Globus pallidus (tissue), 1 donor: ENCODE measurements at places on chromosomes 7 and 10.
A peak's percentile ranks its signal among the peaks of the same experiment; 100 is the strongest.

DNA sequence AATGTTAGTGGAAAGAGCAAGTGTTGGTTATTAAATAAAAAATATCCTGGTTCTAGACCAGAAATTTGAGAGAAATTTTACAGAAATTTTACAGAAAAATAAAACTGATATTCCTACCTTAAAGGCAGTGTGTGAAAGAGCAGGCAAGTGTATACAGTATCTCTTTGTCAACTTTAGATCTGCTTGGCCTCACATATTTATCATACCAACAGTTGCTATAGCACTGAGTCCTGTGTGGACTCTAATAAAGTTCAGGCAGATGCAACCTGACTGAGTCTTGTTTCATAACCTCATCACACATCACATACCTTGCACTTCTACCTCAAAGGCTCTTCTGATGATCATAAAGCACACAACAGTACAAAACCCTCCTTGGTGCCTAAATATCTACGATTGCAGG, 552.4 kb upstream of the PCDH15 start:
- DNase-seq, result no peak

DNA sequence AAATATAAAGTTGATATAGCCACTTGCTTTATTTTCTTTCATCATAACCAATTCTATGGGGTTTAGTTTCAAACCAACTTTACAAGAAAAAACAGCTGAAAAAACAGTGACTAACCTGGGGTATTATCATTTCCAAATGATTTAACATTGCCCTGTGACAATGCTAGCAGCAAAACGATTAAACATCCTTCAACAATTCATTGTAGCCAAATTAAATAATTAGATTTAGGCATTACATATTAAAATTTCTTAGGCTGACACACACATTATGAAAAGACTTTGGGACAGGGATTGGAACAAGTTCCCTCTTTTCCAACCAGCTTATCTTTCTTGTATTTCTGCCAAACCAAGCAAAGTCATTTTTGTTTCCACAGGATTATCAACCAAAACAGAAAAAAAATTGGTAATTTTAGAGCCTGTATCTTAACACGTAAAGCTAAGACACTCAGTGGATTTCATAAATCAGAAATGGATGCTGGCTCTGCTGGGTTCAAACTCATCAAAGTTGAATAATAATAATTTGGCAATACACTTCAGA, 84.0 kb downstream of the SEMA3D start:
- no peak for DNase-seq

GRCh38 chr7:91169830-91170191, 94.4 kb upstream of the FZD1 start:
- no peak for DNase-seq

DNA sequence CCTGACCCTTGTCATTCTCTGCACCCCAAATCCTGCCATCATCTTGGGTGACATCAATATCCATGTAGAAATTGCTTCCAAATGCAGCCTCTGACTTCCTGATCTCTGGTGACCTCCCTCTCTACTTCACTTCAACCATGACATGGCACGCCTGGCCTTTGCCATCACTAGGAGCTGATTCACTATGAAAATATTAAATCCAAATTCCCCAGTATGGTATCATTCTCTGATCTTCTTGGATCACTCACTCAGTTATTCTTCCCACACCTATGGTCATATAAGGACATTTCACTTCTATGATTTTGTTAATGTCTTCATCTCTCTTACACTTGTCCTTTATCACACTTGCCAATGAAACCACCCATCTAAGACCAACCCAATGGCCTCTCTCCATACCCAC, 73.7 kb upstream of the ODAD2 start:
- no peak for DNase-seq

DNA sequence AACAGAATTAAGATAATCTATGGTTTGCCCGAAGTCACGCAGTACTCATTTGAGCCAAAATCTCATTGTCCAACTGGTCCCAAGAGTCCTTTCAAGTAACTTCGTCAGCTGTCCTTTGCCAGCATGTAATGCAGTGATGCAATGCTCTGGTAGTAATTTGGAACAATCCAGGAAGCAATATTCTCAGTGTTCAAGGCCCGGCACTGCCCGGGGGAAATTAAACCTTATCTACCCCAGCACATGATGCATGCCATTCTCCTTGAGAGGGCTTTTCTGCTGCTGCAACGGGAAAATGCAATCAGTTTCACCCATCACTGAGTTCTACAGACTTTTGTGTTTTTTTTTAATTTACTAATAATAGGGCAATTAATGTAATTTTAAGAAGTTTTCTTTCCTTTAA, 77.6 kb upstream of the NME8 start:
- no peak for DNase-seq

GRCh38 chr7:75813084-75813483, 522 bp downstream of the CCL24 start:
- DNase-seq, result no peak

DNA sequence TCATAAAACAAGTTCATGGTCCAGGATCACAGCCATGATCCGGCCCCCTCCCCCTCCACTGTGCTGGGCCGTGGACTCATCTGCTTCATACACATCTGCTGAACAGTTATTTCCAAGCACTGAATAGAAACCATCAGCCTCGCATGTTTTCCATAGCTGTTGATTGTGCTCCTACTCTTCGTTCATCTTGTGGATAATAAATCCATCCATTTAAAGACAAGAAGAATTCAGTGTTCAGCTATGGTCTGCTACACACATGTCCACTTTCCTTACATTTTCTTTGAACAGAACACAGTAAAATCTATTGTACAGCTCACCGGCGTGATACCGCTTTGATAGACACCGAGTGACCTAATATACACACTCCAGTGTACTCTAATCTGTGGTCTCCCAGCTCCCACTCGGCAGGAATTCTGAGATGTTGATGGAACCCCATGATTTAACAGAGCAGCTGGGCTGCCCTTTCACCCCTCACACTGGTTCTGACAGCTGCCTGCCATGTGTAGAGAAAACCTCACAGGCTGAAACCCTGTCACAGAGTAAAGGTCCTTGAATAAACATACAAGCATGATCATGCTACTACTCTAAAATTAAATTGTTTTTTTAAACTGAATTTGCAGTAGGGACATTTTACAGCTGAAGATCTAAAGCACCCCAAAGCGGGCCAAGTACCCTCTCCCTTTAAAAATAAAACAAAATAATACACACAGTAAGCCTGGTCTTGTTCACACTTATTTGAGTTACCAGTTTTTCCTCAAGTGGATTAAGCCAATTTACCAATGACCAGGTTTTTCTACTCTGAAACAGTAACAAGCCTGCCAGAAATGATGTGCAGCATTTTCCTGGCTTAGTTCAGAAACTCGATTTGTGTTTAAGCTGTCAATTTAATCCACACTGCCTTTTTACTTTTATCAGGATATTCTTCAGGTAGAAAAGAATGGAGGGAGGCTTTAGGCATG, 95.1 kb upstream of the FZD1 start:
- no peak for DNase-seq

DNA sequence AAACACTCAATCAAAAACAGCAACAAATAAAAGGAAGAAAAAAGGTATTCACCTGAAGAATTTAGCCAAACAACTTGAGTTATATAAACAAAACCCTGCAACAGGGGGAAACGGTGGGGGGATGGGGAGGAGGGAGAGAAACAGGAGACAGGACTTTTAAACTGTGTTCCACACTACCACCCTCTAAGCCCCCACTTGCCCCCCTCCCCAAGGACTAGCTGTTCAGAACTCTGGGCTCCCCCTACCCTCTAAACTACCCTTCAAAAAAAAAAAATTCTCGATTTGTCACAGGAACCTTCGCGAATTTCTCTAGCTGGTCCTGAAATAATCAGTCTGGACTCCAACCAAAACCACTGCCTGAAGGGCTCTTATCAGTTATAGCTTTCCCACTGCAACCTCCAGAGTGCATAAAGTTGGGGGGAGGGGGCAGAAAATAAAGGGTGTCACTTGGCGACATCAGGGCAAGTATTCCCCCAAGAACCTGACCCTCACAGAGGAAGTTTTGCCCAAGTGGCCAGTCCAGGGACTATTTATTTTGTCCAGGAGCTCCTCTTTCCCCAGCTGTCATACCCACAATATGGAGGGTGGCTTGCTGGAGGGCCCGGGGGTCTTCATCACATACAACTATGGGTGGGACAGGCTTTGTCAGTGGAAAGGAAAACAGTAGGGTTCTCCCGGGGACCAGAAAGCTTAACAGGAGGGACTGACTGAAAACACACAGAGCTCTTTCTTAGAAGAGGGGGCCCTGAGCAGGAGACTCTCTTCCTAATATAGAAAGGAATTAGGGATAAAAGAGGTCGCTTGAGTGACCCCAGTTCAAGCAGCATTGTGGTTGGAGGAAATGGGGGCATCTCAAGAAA, 1.3 kb downstream of the UBE2H start:
- DNase-seq, result peak; percentile 45

DNA sequence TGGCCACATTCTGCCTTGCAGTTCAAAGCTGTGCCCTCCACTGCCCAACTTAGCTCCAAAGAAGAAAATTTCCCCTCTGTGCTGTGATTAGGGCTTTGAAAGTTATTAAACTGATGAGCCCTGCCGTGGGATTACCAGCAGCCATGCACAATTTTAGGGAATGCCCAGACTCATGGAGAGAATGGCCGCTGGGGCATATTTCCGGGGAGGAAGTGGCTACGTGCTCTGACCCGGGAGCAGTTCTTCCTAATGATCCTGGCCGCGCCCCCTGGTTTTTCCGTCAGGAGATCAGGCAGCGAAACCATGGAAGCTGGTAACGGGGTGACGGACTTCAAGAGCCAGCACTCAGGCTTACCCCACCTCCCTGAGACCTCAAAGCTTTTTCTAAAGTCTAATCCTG, 365.5 kb upstream of the PFKP start:
- DNase-seq, result no peak

DNA sequence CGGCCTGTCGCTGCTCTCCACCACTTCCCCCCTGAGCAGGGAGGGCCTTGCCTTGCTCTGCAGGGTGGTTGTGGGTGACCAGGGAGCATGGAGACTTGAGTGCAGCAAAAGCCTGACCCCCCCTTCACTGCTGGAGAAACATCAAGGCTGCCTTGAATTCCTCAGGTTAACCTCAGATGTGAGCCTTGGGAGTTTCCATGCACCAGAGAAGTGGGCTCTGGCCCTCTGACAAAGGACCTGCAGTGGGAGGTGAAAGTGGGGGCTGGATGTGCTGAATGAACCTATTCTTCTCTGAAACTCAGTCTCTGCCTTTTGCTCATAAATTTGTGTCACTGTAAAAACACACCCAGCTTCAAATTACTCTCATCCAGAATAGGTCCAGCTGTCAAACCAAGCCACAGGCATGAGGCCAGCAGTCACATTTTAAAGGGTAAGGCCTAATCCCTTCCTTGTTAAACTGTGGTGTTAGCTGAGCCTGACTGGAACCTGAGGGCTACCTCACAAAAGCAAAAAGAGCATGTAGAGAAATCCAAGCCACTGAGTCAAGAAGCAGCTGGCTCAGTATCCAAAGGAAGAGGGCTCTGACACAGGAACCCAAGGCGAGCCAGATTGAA, 356.8 kb downstream of the CCSER2 start:
- no peak for DNase-seq

DNA sequence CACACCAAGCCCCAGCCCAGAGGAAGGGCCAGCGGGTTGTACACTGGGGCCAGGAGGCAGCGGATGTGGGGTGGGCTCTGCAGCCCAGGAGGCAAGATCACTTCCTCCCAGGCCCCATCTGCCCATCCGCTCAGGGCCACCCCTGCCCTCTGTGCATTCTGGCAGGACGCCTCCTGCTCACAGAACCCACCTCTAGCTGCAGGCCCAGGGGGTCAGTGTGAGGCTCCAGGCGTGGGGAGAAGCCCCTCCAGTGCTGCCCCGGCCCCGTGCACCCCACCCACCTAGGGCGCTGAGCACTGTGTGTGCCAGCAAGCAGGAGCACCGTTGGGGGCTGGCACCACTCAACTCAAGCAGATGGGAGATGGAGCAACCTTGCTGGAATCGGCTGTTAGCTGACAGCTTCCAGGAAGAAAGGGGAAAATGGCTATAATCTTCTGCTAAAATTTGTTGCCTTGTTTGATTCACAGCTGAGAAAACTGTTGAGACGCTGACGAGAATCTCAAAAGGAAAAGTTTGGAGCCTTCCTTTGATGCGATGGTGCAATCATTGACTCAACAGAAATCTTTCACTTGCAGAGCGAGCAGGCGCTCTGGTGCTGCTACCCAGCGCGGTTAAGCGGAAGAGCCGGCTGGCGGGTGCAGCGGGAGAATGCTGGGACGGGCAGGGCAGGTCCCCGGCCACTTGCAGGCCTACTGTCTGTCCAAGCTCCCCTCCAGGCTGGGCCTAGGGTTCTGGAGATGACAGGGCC, 276.1 kb downstream of the ELFN1 start:
- DNase-seq, result no peak

- DNase-seq, result no peak
Measured at GRCh38 chr7:136523571-136523970, 344.9 kb upstream of the CHRM2 start.

- no peak for DNase-seq
Measured at GRCh38 chr10:10317151-10317550, 700.5 kb upstream of the CELF2 start.
